ENCODE measurements at places on chromosomes 16 and 17. TPM values are rescaled to one million over a fixed set of nuclear protein-coding genes. Genes with fewer than 3 reads are reported as not detected.

The SEZ6 gene
- total RNA-seq = not detected

The CSH1 gene
- 8.2 TPM for total RNA-seq

GRCh38 chr17:29526322-29526721 is 40.5 kb downstream of the ABHD15 start:
- H3K27ac ChIP-seq = no peak overlapping the region
- H3K36me3 ChIP-seq = peaks cover 75% of the 10 kb centered on the region
- no peaks in the 10 kb centered on the region for H3K4me1 ChIP-seq
- ATAC-seq = peak; percentile 23
- no peak overlapping the region for H3K4me3 ChIP-seq
- H3K27me3 ChIP-seq = no peaks in the 10 kb centered on the region

DNA sequence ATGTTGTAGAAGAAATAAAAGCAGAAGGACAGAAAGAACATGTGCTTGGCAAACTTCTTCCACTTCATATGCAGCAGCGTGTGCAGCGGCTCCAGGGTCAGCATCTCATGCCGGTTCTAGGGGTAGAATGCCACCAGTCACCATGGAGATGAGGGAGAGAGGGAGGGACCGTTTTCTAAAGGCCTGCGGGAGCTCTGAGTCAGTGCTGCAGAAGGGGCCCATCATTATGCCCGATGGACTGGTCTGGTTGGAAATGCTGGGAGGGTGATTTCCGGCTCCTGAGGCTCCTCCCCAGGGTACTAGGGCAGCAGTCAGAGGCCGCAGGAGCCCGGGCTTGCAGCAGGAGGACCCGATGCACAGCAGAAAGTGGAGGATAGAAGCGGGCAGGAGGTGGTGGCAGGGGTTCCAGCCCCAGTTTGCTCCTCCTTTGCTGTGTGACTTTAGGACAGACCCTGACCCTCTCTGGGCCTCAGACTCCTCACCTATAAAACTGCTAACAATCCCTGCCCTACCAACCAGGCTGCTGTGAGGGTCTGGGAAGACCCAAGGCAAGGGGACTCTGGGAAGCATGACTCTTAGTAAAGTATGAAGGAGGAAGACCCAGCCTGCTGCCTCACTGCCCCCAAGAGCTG is 28.6 kb downstream of the TRPV3 start:
- H3K4me1 ChIP-seq = no peaks in the 10 kb centered on the region
- no peak for ATAC-seq
- no peaks in the 10 kb centered on the region for H3K36me3 ChIP-seq
- peaks cover 14% of the 10 kb centered on the region for H3K27me3 ChIP-seq

DNA sequence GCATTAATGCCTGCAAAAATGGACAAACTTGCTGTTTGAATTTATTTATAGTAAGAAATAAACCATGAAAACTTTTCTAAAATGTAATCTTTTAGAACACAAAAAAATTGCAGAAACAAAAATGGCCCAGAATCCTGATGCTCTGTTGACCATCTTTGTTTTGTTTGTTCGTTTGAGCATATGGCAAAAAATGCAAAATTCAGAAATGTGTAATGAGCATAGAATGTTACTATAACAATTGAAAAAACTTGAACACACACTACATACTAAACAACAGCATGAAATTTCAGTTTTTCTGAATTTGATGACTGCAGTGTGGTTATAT is 1.1 kb upstream of the KPNA2 start:
- H3K27ac ChIP-seq = no peak overlapping the region
- H3K4me3 ChIP-seq = peak overlapping the region; percentile 97
- no peaks in the 10 kb centered on the region for H3K27me3 ChIP-seq
- no peak for ATAC-seq
- H3K4me1 ChIP-seq = no peaks in the 10 kb centered on the region

GRCh38 chr16:56849690-56850680 is 15.0 kb upstream of the SLC12A3 start:
- H3K27me3 ChIP-seq = no peaks in the 10 kb centered on the region
- H3K27ac ChIP-seq = peak overlapping the region; percentile 46
- no peak overlapping the region for H3K4me3 ChIP-seq
- peaks cover 5% of the 10 kb centered on the region for H3K36me3 ChIP-seq
- ATAC-seq = no peak

DNA sequence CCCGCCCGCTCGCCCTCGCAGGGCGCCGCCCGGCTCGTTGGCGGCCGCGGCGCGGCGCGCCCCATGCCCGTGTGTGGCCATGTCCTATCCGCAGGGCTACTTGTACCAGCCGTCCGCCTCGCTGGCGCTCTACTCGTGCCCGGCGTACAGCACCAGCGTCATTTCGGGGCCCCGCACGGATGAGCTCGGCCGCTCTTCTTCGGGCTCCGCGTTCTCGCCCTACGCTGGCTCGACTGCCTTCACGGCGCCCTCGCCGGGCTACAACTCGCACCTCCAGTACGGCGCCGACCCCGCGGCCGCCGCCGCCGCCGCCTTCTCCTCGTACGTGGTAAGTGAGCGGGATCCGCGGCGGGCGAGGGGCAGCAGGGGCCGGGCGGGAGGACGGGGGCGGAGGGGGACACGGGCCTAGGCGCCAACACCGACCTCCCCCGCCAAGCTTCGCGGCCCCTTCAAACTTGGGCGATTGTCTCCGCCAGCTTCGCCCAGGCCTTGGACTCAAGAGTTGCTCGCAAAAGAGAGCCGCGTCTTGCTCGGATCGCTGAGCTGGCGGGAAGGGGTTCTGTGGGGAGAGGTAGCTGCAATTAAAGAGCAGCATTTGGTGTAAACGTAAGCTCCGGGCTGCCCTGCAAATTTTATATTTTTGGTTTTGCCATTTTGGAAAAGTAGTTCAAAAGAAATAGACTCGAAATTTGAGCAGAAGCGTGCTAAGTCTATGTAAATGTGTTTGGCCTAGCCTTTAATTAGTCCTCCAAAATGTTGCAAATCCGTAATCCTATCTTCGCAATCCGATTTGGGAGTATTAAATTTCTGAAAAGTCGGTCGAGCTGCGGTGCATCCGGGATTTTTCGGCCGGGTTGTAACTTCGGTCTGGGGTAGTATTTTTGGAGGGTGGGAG is 702 bp downstream of the IRX5 start:
- H3K4me1 ChIP-seq = peaks cover 16% of the 10 kb centered on the region
- no peak overlapping the region for H3K27ac ChIP-seq
- H3K36me3 ChIP-seq = peaks cover 40% of the 10 kb centered on the region
- no peak for ATAC-seq

- ATAC-seq = no peak
- no peaks in the 10 kb centered on the region for H3K36me3 ChIP-seq
- no peak overlapping the region for H3K27ac ChIP-seq
- peaks cover 6% of the 10 kb centered on the region for H3K4me1 ChIP-seq
- peaks cover 5% of the 10 kb centered on the region for H3K27me3 ChIP-seq
- H3K4me3 ChIP-seq = no peak overlapping the region
Observed at GRCh38 chr17:49862781-49863331, 15.0 kb upstream of the TAC4 start.

DNA sequence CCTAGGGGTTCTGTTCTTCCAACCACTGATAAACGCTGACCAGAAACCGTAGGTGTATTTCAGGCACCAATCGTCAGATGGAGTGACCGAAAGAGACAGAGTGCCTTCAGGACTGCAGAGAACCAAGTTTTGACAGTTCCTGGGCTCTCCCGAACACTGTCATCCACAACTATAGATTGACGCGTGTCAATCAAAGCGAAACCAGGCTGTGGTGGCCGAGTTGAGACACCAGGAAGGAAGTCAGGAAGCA is 11.9 kb upstream of the AURKB start:
- peak overlapping the region; percentile 98 for H3K27ac ChIP-seq
- ATAC-seq = peak; percentile 53
- no peaks in the 10 kb centered on the region for H3K27me3 ChIP-seq
- H3K4me1 ChIP-seq = peaks cover 32% of the 10 kb centered on the region
- H3K36me3 ChIP-seq = peaks cover 44% of the 10 kb centered on the region

Measured in activated T-helper 17 cell treated with anti-CD3 and anti-CD28 coated beads, Interleukin-2, amount 50 U/mL, for 72 hours (primary cell).